ENCODE measurements at places on chromosomes 5 and 9. TPM values are rescaled to one million over a fixed set of nuclear protein-coding genes. Genes with fewer than 3 reads are reported as not detected.

- DNase-seq, result no peak
Measured at GRCh38 chr9:137405677-137406081, 17.3 kb downstream of the EXD3 start.

KCTD16 gene
- polyA plus RNA-seq, result 2.3 TPM

DNA sequence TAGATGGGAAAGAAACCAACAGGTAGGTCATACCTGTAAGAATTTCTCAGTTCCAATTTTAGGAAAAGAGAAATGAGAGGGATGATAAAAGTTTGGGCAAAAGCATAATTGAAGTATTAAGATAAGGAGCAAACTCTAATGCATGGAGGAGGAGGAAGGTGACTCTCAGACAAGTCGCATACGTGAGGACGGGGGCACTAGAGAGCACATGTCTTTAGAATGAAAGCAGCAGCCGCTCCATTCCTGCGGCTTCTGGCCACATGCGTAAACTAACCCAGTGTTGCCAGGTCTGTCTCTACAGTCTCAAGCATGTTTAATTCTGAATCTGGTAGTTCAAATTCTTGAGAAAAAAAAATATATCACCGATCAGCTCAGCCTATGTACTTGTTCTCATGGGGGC lies 371.5 kb upstream of the SLC30A5 start:
- DNase-seq, result no peak

TNFSF15 gene
- 9.1 TPM for polyA plus RNA-seq

GRCh38 chr5:98957307-98957706 lies 28.5 kb upstream of the CHD1 start:
- DNase-seq, result no peak

GRIA1 gene
- 2.7 TPM for polyA plus RNA-seq

ZNF618 gene
- polyA plus RNA-seq, result 41.7 TPM

GRCh38 chr9:16659096-16659495 lies 211.4 kb downstream of the BNC2 start:
- no peak for DNase-seq

JAKMIP2 gene
- polyA plus RNA-seq, result 7.4 TPM

TYRP1 gene
- 0.27 TPM for polyA plus RNA-seq

DNA sequence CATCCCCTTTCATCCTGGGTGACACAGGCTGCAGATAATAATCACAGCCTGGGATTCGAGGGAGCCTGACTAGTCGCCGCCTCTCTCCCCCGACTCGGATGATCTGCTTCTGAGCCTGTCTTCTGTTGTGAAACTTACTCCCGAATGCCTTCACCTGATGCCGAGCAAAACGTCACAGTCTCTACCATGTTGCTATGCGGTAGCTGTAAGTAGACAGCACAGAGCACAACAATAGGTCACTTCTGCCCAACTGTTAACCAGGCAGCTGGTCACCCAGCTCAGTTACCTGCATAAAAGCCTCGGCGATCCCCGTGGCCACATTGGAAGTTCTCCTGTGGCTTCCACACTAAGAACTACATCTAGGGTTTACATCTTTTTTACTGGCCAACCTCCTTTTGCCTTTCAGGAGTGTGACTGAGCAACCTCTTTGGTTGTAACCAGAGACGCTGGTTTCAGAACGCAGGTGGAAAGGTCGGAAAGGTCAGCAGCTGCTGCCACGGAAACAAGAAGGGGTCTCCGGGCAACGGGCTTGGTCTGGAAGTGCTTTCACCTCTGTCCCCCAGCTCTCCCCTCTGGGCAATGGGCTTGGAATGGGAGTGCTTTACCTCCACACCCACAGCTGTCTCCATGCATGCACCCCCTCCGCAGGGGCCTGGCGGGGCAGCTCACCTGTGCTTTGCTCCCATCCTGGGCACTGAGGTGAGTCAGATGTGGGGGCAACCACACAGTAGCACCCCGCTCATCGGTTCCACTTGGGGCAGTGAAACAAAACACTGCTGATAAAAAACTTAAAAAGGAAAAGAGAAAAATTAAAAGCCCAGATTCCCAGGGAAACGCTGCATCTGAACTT lies 7.6 kb upstream of the PPP1R26 start:
- no peak for DNase-seq

SH2D3C gene
- polyA plus RNA-seq, result 14.4 TPM

ANKRD31 gene
- polyA plus RNA-seq, result 0.73 TPM

DNA sequence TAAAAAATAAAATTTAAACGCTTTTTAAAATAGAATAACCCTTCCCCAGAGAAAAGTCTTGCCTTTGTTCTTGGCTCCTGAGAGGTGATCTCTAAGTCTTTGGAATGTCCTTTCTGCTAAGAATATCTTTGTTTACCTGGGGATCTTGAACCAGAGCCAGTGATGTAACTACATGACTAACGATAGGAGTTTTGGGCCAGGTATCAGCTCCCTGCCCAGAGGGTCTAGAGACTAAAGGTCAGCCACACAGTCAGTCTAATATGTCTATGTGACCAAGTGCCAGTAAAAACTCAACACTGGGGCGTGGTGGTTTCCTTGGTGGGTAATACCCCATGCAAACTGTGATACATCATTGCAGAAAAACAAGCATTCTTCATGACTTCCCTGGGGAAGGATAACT lies 1351.9 kb upstream of the C9orf72 start:
- DNase-seq, result no peak

ESM1 gene
- polyA plus RNA-seq, result 8.6 TPM

DNA sequence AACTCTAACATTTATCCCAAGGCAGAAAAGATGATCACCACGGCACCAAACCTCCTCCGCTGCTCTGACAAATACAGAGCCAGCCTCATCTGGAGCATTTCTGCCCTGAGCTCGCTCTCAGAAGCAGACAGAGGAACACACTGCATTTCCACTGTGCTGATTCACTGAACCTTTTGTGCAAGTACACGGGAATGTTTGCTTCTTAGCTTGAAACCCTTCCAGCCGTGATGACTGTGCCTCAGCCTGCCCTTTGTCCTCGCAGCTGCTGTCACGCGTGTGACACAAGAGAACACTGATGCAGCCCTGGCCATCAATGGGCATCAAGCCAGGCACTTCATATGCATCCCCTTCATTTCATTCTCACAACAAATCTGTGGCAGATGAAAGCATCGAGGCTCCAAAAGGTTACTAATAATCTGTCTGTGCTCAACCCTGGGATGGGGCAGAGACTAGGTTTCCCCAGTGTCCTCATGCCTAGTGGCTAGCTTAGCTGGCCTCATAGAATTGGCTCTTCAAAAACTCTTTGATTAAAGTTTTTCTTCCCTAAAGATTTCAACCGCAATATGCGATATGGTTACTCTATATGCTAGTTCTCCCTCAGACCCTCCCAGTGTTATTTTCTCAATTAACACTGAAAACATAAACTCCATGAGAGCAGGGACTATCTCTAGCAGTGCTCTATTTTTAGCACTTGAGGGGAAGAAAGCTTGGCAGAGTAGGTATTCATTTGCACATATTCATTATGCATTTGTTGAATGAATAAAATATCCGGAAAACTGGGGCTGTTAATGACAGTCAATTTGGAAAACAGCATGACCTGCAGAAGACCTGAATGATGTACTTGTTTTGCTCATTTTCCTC lies 7.3 kb downstream of the CDC14B start:
- no peak for DNase-seq

CDO1 gene
- 25.5 TPM for polyA plus RNA-seq

ARL14EPL gene
- not detected for polyA plus RNA-seq

DNA sequence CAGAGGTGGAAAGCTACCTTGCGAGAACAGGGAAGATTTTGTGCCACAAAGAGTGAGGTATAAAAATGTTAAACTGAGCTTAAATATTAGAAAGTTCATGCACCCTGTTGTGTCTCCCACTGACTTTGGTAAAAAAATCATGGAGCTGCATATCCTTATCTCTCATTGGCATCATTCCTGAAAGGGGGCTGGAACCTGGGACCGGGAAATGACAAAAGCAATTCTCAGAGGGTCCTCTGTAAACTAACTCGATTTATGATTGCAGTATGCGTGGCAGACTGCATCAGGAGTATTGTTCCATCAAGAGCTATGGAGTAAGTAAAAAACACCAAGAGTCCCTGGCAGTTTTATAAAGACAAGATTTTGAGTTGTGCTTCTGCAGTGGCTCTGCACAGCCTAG lies 148.8 kb downstream of the DCP2 start:
- DNase-seq, result no peak

DNA sequence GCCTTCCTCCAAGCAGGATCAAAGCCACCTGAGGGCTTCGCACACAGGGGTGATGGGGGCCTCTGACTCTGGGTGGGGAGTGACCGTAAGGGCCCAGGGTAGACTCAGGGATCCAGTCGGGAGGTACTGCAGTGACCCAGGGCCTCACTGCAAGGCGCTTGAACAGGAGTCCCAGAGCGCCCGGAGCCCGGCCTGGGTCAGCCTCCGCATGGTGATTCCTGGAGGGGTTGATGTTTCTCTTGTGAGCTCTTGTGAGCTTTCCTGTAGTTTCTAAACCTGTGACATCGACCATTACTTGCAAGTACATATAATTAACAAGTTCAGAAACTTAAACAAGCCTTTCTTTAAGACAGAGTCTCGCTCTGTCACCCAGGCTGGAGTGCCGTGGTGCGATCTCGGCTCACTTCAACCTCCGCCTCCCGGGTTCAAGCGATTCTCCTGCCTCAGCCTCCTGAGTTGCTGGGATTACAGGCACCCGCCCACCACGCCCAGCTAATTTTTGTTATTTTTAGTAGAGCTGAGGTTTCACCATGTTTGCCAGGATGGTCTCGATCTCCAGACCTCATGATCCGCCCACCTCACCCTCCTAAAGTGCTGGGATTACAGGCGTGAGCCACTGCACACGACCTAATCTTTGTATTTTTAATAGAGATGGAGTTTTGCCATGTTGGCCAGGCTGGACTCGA lies 19.8 kb downstream of the PTGES start:
- DNase-seq, result no peak

CDKN2AIPNL gene
- 32.0 TPM for polyA plus RNA-seq

- no peak for DNase-seq
Measured at GRCh38 chr5:6721442-6721841, 8.2 kb downstream of the TENT4A start.
